ENCODE measurements at places on chromosomes 12 and 14.

- DNase-seq: no peak
These were observed 16.5 kb downstream of the PWP1 start for GRCh38 chr12:107702106-107702505.

GRCh38 chr14:83151571-83151970 lies 1617.9 kb upstream of the SEL1L start:
- DNase-seq: no peak

DNA sequence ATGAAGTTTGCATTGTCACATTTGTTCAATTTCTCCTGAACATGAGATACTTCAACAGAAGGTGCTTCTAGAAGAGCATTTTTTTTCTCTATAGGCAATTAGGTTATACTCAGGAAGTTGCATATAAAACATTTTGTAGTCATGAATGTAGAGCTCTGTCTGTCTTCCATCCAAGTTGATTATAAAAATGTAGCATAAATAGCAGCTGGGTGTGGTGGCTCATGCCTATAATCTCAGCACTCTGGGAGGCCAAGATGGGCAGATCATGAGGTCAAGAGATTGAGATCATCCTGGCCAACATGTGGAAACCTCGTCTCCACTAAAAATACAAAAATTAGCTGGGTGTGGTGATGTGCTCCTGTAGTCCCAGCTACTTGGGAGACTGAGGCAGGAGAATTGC lies 39.5 kb upstream of the STXBP6 start:
- no peak for DNase-seq

- DNase-seq: peak; percentile 57
These were observed 157.3 kb upstream of the PLXNC1 start for GRCh38 chr12:93990832-93991803.

GRCh38 chr12:123900871-123901376 lies 71.7 kb downstream of the CCDC92 start:
- no peak for DNase-seq

DNA sequence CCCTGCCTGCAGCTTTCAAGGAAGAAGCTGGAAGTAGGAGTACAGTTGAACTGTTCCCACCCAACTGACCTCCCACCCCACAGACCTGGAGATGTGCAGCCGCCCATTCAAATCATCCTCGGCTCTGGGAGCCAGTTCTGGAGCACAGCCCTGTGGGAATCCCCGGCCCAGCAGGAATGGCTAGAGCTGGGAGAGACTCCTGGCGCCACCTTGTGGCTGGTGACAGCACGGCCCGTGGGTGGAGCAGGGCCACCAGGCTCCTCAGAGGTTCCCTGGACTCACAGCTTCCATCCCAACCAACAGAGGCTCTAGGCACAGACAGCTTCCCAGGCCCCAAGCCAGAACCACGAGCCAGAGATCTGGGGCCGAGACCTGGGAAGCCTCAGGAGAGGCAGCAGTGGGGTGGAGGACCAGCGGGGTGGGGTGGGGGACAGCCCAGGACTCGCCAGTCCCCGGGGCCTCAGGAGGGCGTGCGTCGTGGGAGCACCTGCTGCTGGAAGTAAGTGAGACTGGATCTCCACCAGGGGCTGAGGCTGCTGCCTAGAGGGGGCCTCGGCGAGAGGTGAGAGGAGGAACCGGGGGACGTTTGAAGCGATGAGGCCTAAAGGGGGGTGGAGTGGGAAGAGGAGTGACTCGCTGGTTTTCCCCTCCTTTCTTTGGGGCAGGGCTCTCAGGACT lies 43.4 kb downstream of the RNF34 start:
- peak; percentile 91 for DNase-seq

- DNase-seq: no peak
These were observed 10.2 kb downstream of the DDX47 start for GRCh38 chr12:12823300-12823699.

DNA sequence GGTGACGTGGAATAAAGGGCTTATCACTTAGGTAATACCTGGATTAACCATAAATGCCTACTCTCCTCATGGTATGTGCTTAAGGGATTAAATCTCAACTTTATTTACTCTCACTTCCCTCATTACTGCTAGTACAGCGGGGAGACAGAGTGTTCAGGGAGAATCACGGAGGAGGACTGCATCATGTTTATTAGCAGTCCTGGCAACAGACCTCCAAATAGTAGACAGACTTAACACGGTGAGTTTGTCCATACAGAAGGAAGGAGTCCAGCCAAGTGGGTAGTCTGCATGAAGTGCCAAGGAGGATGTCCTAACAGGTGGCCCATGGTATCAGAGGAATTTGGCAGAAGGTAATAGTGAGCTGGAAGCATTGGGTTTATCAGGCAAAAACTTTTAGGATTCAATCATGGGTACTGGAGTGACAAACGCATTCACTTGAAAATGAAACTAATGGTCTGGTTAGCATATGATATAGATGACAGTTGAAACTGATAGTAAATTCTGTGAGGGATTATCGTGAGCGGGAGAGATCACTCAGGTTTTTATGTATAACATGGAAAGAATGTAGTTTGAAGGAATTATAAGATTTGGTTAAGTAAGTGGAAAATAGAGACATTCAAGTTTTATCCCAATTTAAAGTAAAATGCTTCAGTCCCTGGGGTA lies 471.8 kb downstream of the TMEM117 start:
- DNase-seq: no peak

GRCh38 chr12:5034603-5035002 lies 9.1 kb upstream of the KCNA5 start:
- no peak for DNase-seq

- DNase-seq: no peak
These were observed 2.9 kb downstream of the RDH12 start for GRCh38 chr14:67704484-67705089.

GRCh38 chr14:49249022-49249421 lies 337.2 kb downstream of the RPS29 start:
- DNase-seq: no peak

DNA sequence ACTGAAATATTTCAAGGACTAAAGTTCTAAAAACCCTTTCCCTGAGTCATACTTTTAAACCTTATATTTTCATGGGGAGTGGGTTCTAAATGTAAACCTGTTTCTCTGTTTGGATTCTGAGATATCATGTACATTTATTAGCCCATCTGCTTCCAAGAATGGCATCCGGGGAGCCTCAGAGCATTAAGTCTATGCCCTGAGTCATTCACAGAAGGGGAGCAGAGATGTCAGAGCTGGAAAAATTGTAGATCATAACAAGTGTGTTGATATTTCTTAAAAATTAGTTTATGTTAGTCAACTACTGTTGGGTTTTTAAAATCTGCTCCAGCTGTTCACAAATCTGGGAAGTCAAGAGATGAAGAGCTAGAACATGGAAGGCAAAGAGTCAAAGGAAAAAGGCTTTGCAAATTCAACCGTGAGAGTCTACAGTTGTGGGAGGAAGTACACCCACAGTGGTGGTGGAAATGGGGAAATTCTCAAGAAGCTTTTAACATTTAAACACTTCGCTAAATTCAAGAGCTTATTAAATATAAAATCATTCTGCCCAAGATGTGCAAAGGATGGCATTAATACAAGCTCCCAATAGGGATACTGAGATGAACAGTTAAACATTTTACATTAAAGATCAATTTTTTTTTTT lies 70.5 kb upstream of the FLRT2 start:
- DNase-seq: no peak

GRCh38 chr12:116454950-116455447 lies 104.2 kb upstream of the MAP1LC3B2 start:
- DNase-seq: no peak

DNA sequence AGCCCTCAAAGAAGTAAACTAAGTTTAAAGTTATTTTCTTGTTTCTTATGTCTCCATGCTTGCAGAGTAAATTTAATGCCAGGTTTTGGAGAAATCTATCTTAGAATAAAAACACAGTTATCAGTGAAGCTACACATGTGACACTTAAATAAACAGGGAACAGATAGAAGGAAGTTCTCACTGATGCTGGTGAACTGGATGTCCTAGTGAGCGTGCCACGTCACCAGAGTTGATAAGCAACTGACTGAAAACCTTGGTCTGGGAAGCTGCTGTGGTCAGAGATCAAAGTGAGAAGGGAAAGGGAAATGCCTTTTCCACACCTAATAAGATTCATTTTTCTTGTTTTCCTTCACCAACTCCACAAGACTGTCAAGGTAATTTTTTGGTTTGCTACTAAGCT lies 74.8 kb upstream of the PCED1B start:
- no peak for DNase-seq

DNA sequence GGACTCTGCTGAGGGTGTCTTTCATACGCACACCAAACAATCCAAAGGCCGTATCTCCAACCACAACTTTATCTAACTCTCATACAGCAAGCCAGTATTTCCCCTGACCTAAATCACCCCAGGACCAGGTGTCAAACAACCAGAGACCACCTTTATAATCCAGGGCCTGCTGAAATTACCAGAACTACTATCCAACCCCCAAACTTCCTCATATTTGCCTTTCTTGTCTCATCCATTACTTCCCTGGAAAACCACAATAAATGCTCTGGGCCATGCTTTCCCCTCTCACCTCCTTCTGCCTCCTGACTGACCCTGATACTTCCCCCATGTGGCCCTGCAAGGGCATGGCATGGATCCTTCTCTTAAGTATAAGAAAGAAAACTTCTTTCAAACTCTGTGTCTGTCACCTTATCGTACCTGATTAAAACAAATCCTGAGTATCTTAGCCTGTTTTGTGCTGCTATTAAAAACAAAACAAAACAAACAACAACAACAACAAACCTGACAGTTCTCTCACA lies 44.7 kb upstream of the CRACR2A start:
- DNase-seq: no peak

- no peak for DNase-seq
These were observed 328.1 kb downstream of the BCL11B start for GRCh38 chr14:98943907-98944306.

DNA sequence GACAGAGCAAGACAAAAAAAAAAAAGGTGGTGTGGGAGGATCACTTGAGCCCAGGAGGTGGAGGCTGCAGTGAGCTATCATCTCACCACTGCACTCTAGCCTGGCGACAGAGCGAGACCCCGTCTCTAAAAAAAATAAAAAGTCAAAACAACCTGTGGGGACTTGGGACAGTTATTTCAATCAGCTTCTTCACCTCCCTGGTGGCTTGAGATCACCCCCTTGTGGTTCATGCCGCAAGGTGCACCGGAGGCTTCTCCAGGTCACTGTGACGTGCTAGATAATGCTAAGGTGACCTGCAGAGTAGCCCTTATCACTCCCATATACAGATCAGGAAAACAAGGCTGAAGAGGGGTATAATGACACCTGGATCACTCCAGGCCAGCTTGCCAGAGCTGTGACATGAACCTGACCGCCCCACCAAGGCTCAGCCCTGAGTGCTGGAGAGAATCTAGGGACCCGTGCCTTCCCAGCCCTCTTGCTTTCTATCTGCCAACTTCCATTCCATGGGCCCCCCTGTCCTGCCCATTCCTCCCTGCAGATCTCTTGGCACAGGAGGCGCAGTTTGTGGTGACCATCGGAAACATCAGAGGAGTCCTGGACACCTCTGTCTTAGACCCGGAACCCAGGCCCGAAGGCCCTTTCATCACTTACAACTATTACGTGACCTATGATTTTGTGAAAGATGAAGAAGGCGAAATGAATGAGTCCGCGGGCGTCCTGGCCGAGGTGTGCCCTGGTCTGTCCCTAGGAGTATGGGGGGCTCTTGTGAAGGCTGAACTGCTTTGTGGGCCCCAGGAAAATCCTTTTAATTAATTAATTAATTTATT lies 8.1 kb downstream of the LRRC43 start:
- peak; percentile 64 for DNase-seq

GRCh38 chr14:65095633-65096205 lies 6.6 kb downstream of the MAX start:
- peak; percentile 66 for DNase-seq

DNA sequence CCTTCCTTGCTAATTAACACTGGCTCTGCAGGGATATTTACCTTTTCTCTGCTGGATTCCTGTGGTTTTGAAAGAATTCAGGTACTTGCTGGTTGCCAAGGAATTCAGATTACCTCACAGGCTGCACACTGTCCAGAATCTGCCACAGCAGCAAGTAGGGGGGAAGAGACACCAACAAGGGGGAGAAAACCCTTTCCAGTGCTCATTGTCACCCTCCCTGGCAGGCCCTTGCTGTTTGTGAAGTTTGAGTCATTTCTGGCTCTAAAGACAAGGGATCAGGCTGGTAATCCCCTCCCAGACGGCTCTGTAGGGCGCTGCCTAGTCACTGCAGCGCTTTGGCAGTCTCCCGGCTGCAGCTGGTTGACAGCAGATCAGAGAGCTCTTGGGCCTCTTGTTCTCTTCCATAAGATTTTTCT lies 50.8 kb downstream of the TTLL5 start:
- DNase-seq: peak; percentile 69

Measured in left ventricle myocardium superior (tissue), 1 donor.